Aorta (tissue), 5 donors: ENCODE measurements at places on chromosomes 11 and 22. TPM values are rescaled to one million over a fixed set of nuclear protein-coding genes. Genes with fewer than 3 reads are reported as not detected.
A peak's percentile ranks its signal among the peaks of the same experiment; 100 is the strongest.

Gene RFPL3
- not detected for total RNA-seq

DNA sequence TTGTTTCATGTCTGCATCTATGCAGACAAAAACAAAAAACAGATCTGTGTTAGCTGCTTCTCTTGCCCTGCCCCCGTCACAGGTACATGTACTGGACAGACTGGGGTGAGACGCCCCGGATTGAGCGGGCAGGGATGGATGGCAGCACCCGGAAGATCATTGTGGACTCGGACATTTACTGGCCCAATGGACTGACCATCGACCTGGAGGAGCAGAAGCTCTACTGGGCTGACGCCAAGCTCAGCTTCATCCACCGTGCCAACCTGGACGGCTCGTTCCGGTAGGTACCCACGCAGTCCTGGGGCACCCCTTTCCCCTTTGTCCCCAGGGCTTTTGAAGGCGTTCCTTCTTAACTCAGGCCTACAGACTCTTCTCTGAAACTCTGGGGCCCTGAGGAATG is 45.2 kb downstream of the LRP5 start:
- no peaks in the 10 kb centered on the region for H3K27me3 ChIP-seq
- no peak overlapping the region for H3K4me3 ChIP-seq
- H3K27ac ChIP-seq, result peak overlapping the region; percentile 89

DNA sequence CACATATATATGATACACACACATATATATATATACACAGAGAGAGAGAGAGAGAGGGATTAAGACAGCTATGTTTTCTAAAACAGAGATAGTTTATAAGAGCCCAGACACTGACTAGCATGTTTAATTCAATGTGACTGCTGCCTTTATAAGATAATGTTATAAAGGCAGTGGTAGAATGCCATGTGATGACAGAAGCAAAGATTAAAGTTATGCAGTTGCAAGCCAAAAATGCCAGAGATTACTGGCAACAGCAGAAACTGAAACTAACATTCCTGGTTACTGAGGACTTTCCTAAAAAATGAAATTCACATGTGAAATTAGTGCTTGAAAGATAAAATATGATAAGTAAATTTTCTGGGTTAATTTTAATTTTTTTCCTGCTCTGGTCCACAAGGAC is 1888.9 kb downstream of the LRRC4C start:
- no peaks in the 10 kb centered on the region for H3K36me3 ChIP-seq
- H3K27me3 ChIP-seq, result no peaks in the 10 kb centered on the region
- H3K4me1 ChIP-seq, result no peaks in the 10 kb centered on the region
- no peak overlapping the region for H3K27ac ChIP-seq
- H3K4me3 ChIP-seq, result no peak overlapping the region

DNA sequence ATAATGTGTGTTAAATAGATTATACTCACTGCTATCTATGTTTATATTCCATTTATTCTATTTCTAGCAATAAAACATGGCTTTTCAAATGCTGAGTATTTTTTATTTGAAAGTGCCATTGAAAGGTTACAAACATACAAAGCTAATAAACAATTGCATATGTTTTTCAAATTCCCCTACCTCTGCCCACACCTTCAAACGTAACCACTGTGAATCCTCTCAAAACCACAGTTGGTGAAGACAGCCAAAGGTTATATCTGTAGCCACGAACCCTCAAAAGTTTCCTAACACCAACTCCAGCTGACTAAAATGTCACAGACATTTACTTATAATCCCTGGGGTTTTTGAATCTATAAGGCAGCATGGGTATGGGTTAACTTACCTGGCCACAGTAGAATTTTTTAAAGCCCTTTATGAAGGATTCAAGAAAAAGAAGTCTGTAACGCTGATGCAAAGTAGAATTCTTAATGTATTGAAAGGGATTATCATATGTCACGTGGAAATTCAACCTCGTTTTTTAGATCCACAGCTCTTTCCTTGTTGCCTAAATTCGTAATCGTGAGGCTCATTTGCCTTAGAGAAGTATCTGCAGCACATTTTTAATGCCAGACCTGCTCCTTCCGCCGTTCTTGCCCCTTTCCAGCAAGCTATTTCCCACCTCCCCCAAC is 122.5 kb upstream of the ZC3H12C start:
- H3K4me3 ChIP-seq, result no peak overlapping the region
- no peak for DNase-seq
- H3K4me1 ChIP-seq, result no peaks in the 10 kb centered on the region
- H3K27ac ChIP-seq, result no peak overlapping the region

DNA sequence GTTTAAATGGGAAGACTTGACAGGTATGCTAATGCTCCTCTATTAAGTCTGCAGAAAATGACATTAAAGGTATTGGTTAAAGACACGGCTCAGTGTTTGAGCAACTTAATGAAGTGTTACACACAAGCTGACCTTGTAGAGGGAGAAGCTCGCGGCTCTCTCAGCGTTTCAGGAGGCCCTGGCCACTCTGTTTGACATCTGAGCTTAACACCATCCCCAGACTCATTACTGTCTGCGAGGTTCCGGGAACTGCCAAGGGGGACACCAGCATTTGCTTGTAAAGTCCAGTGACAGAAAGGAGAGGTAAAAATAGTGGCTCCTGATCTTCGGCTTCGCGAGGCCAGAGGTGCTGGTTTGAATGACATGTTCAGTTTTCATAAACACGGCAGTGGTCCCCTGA is 540.7 kb upstream of the CADM1 start:
- no peak overlapping the region for H3K27ac ChIP-seq
- H3K27me3 ChIP-seq, result no peaks in the 10 kb centered on the region
- no peak overlapping the region for H3K4me3 ChIP-seq
- no peaks in the 10 kb centered on the region for H3K36me3 ChIP-seq
- no peak for DNase-seq

DNA sequence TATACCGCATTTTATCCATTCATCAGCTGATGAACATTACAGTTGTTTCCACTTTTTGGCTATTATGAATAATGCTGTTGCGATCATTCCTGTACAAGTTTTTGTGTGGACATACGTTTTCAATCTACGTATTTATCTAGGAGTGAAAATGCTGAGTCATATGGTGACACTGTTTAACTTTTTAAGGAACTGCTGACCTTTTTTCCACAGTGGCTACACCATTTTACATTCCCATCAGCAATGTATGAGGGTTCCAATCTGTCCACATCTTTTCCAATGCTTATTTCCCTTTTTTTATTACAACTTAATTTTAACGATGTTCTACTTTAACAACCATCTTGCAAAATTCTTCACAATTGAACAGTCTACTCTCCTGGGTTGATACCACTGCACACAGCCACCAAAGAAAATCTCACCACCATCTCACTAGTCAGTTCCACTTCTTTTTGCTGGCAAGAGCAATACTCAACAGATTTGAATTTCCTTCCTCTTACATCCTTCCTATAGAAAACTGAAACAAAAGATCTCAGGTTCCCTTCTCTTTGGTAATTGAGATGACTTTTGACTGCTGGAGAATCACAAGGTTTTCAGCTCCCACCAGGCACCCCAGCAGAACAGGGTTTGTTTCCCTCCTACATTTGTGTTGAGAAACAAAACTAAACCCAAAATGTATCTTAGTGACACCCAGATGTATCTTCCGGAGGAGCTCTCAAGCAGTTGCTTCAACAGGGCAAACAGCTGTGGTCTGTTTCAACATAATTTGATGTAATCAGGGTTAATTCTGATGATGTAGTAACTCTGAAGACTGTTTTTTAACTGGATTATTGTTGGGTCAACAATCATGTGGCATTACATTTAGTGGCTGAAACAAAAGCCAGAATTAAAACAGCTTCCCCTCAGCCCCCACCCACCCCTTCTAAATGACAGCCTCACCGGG is 7.0 kb upstream of the GAB2 start:
- no peak overlapping the region for H3K4me3 ChIP-seq
- no peaks in the 10 kb centered on the region for H3K27me3 ChIP-seq
- no peak overlapping the region for H3K27ac ChIP-seq
- no peaks in the 10 kb centered on the region for H3K36me3 ChIP-seq
- no peak for DNase-seq
- H3K4me1 ChIP-seq, result no peaks in the 10 kb centered on the region

GRCh38 chr11:124930799-124931198 is 5.0 kb downstream of the HEPACAM start:
- H3K36me3 ChIP-seq, result no peaks in the 10 kb centered on the region
- no peaks in the 10 kb centered on the region for H3K4me1 ChIP-seq
- no peaks in the 10 kb centered on the region for H3K27me3 ChIP-seq
- no peak overlapping the region for H3K4me3 ChIP-seq
- H3K27ac ChIP-seq, result no peak overlapping the region
- no peak for DNase-seq

GRCh38 chr11:125247431-125247830 is 82.9 kb downstream of the PKNOX2 start:
- DNase-seq, result peak; percentile 5
- H3K4me1 ChIP-seq, result no peaks in the 10 kb centered on the region
- H3K4me3 ChIP-seq, result no peak overlapping the region
- no peaks in the 10 kb centered on the region for H3K27me3 ChIP-seq
- no peak overlapping the region for H3K27ac ChIP-seq

DNA sequence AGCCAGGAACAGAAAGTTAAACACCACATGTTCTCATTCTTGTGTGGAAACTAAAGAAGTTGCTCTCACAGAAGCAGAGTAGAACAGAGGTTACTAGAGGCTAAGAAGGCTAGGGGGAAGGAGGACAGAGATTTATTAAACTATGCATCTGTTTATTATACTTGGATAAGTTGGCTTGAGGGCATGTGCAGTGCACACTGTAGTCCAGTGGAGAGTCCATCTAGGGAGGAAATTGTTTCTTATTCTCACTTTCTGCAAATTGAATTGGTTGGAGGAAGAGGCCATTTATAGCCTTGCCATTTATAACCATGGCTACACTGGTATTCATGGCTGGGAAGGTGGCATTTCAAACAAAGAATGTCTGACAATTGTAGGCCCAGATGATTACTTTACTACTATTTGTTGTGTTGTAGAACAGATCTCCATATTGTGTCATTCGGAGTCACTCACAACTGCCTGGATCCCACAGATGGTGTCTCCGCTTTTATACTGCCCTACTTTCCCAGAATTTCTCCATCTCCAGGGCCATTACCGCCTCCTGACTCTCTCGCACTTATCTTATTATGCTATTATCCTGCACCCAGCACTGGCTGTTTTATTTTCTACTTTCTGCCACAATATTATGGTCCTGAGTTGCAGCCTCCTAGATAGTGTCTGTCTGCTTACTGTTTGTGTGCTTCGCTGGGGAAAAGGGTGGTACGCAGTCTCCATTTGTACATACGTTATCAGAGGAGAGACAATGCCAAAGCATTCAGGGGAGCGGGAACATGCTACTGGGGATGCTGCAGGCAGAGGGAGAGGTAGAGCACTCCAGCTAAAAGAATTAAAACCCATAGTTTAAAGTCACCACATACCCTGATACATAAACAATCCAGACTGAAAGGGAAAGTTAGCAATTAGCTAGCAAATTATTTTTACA is 169.3 kb upstream of the BLID start:
- no peaks in the 10 kb centered on the region for H3K36me3 ChIP-seq
- DNase-seq, result no peak
- H3K27me3 ChIP-seq, result no peaks in the 10 kb centered on the region
- no peak overlapping the region for H3K27ac ChIP-seq
- H3K4me1 ChIP-seq, result peaks cover 3% of the 10 kb centered on the region

GRCh38 chr22:22587577-22588188 is 28.6 kb upstream of the PRAME start:
- DNase-seq, result no peak
- no peaks in the 10 kb centered on the region for H3K36me3 ChIP-seq
- no peak overlapping the region for H3K27ac ChIP-seq
- no peak overlapping the region for H3K4me3 ChIP-seq
- H3K27me3 ChIP-seq, result peaks cover 2% of the 10 kb centered on the region

DNA sequence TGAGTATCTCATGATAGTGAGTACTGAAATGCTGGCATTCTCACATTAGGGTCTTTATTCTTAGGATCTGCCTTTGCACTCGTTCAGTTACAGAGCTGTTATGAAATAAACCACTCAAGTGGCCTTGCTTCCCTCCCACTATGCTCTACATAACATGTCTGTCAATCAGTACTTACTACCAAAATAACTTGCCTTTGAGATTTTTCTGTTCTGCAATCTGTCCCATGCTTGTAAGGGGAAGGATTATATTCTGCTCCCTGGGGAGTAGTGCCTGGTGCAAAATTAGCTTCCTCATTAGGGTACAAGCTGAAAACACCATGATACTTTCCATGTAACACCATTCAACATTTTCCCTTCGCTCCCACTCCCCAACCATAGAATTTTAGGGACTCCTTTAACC is 1.9 kb upstream of the GRAP2 start:
- no peak overlapping the region for H3K27ac ChIP-seq
- no peak overlapping the region for H3K4me3 ChIP-seq
- H3K36me3 ChIP-seq, result no peaks in the 10 kb centered on the region
- H3K4me1 ChIP-seq, result no peaks in the 10 kb centered on the region
- DNase-seq, result no peak

Gene OR5A1
- not detected for total RNA-seq

- DNase-seq, result no peak
- H3K27ac ChIP-seq, result no peak overlapping the region
- H3K36me3 ChIP-seq, result no peaks in the 10 kb centered on the region
- H3K27me3 ChIP-seq, result no peaks in the 10 kb centered on the region
- H3K4me1 ChIP-seq, result no peaks in the 10 kb centered on the region
Measured at GRCh38 chr11:41781441-41781840, 322.0 kb upstream of the LRRC4C start.

DNA sequence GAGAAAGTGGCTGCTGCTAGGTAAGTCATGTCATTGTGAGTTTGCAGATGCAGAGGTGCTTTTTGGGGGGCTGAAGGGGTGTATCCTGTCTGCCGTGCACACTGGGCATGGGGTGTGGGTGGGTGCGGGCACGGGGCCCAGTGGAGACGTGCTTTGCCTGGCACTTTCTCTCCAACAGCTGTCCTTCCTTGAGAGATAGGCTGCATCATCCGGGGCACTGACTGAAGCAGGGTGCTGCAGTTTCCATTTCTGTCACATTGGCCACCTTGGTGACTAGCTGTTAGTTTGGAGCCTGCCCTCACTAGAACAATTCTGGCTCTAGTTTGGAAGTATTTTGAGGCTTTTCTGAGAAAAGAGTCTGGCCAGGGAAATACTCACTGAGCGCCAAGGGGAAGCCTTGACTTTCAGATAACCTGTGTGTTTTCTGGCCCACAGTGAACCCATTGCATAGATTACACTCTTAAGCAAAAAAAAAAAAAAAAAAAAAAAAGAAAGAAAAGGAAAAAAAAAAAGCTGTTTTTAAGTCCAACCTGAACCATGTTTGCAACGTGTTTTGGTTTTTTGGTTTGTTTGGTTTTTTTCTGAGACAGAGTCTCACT is 219.2 kb downstream of the NAV2 start:
- H3K27ac ChIP-seq, result no peak overlapping the region
- H3K36me3 ChIP-seq, result peaks cover 3% of the 10 kb centered on the region
- no peak overlapping the region for H3K4me3 ChIP-seq
- DNase-seq, result no peak
- H3K27me3 ChIP-seq, result no peaks in the 10 kb centered on the region

Gene POU2AF3
- 4.5 TPM for total RNA-seq

- no peaks in the 10 kb centered on the region for H3K27me3 ChIP-seq
- DNase-seq, result no peak
- H3K27ac ChIP-seq, result no peak overlapping the region
- peaks cover 7% of the 10 kb centered on the region for H3K36me3 ChIP-seq
- no peaks in the 10 kb centered on the region for H3K4me1 ChIP-seq
Measured at GRCh38 chr11:121610706-121611105, 157.9 kb upstream of the SORL1-AS1 start.

DNA sequence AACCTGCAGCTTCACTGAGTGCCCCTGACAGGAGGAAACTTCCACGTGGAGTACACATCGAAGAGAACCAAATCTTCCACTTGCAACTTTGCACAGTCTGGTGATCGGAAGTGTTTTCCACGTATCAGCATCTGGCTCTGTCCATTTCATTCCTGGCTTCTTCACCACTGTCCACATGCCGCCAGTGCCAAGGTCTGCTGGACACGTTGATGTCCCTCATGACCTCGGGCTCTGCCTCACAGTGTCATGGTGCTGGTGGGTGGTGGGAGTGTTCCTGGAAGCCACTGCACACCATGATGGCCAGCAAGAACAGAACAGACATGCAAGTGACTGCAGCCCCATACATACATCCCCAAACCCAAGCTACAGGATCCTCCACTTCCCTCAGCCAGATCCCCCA is 48.4 kb downstream of the WNT11 start:
- H3K36me3 ChIP-seq, result no peaks in the 10 kb centered on the region
- H3K4me3 ChIP-seq, result no peak overlapping the region
